ENCODE measurements at places on chromosomes 16 and 17.
A peak's percentile ranks its signal among the peaks of the same experiment; 100 is the strongest.

DNA sequence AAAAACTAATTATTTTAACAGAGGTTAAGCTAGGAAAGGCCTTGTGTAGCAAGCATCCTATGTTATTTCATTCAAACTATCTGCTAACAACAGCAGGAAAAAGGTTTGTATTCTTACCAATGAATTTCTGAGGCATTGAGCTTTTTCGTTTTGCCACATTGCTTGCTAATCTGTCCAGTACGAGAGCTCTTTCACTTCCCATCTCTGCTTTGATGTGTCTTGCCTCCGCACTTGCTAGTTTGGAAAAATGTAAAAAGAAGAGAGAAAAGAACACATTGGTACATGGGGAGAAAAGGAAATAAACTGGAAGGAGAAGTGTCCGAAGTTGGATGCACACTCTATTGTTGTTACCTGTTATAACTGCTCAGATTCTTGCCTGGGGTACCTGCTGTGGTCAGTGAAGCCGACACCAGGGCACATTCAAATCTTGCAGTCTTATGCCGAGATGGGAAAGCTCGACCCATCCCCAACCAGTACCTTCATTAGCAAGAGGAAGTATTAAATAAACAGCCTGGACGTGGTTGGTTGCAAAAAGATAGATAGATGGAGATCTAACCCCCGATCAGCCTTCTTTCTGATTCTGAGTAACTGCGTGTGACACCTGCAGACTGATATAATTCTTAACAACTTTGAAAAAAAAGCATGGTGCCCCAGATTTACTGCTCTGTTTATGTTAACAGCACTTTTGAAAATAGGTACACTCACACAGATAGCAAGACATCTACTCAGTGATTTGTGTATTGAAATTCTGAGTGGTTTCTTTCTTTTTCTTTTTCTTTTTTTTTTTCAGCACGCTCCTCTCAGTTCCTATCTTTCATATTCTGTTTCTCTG lies 40.0 kb downstream of the GRB7 start:
- DNase-seq: no peak

DNA sequence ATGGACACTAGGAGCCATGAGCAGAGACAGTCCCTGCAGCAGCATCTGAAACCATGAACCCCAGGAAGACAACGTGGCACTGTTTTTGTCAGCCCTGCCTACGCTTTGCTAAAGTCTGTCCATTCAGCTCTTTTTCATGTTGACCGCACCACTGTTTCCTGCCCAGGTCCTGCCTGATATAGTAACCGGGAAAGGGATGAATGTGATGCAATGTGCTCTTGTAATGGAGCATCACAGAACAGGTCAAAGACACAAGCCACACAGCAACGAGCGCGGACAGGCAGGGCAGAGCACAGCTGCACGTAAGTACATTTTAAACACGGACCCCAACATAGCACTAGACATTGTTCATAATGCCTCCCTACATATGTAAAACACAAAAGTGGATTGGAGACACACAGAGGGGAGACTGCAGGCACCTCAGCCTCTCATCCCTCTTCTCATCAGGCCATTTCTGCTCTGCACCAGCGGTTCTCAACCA lies 16.9 kb upstream of the TNFRSF13B start:
- DNase-seq: no peak

GRCh38 chr17:78798695-78799559 lies 16.9 kb upstream of the CYTH1 start:
- peak; percentile 68 for DNase-seq

- DNase-seq: no peak
These were observed 154.3 kb downstream of the SDK2 start for GRCh38 chr17:73489991-73490390.

DNA sequence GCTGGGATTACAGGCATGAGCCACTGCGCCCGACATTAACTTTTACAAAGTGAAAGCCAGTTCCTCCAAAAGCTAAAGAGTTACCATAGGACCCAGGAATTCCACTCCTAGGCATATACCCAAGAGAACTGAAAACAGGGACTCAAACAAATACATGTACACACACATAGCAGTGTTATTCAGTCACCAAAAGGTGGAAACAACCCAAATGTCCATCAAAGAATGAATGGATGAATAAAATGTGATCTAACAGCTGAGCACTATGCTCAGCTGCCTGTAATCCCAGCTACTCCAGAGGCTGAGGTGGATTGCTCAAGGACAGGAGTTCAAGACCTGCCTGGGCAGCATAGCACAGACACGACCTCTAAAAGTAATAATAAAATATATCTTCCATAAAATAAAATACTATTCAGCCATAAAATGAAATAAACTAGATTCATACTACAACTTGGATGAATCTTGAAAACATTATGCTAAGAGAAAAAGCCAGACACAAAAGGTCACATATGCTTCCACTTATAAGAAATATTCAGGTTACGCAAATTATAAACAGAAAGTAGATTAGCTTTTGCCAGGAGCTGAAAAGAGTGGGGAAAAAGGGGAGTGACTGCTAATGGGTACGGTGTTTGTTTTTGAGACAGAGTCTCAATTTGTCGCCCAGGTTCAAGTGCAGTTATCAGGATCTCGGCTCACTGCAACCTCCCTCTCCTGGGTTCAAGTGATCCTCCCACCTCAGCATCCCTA lies 9.3 kb upstream of the USP7 start:
- DNase-seq: no peak

- no peak for DNase-seq
These were observed 60.2 kb upstream of the CLEC18A start for GRCh38 chr16:69890892-69891282.

- no peak for DNase-seq
These were observed 187.4 kb upstream of the WSB1 start for GRCh38 chr17:27106347-27106981.

DNA sequence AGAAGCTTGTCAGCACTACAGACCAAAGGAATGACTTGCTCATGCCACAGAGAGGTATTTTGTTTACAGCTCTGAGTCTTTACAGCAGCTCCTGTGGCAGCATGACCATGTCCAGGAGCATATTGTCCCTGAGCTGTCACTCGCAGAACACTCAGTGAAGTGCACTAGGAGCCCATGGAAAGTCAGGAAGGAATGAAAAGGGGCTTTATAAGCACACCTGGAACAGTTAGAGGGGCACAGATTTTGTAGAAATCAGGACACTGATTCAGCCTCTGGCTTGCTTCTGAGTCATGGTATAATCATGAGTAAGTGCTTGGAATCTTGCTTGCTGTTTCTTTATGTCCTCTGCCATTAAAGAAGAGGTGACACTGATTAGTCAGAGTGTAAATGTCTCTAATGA lies 41.0 kb downstream of the TADA2A start:
- no peak for DNase-seq

- no peak for DNase-seq
These were observed 219.5 kb downstream of the NTN1 start for GRCh38 chr17:9240659-9241370.

- no peak for DNase-seq
These were observed 349.2 kb upstream of the HSBP1 start for GRCh38 chr16:83458612-83459011.

DNA sequence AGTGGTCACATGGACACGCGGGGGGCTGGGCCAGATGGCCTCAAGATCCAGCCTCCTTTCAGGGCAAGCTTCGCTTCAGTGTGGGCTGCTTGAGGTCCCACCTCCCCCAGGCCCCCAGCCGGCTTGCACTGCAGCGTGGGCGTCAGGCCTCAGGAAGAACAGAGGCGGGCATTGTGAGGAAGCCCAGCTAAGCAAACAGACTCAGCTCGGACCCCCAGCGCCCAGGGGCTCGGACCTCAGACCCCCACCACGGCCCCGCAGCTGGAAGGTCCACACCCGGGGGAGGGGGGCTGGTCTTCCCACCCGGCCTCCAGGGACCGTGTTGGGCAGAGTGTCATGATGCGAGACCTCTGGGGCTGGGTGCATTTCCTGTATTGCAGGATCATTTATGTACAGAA lies 24.7 kb upstream of the ZNF469 start:
- DNase-seq: no peak

DNA sequence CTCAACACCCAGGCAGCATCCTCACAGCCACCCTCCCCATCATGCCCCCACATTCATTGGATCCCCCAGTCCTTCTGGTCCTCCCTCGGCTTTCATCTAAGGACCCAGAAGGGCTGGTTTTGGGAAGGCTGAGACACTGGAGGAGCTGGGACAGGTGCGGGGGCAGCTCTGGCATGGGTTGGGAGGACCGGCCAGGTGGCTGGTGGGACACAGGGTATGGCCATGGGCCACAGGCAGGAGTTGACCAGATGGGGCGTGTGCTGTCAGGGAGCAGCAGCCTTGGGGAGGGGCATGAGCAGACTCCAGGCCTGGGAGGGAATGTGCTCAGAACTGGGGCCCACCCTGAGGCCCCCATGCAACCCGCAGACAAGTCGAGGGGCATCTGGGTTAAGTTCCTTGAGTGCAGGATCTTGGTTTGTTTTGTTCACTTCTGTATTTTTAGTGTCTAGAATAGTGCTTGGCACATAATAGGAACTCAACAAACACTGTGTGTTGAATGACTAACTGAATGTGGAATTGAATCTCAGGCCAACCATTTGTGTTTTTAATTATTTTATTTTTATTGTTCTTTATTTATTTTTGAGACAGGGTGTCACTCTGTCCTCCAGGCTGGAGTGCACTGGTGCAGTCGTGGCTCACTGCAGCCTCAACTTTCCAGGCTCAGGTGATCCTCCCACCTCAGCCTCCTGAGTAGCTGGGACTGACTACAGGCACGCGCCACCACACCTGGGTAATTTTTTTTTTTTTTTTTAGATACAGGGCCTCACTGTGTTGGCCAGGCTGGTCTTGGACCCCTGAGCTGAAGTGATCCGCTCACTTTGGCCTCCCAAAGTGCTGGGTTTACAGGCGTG lies 5.6 kb downstream of the P2RX1 start:
- DNase-seq: no peak

- no peak for DNase-seq
These were observed 278 bp downstream of the RAB11FIP3 start for GRCh38 chr16:425740-426114.

- DNase-seq: no peak
These were observed 22.8 kb downstream of the IRX5 start for GRCh38 chr16:54953461-54953860.

DNA sequence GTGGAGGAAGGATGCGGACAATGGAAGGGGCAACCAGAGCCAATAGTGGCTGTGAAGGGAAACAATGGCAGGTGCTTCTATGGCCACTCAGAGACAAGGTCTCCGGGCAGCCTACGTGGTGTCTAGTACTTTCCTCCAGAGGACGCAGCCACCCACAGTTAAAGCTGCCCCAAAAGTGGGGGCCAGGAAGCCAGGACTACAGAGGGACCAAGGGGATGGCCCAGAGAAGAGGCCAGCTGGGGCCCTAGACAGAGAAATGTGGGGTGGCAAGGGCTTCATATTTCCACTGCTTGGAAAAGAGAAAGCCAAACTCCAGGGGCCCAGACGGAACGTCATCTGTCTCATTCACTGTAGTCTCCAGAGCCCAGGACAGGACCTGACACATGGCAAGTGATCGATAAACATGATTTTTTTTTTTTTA lies 837 bp upstream of the PER1 start:
- DNase-seq: no peak

DNA sequence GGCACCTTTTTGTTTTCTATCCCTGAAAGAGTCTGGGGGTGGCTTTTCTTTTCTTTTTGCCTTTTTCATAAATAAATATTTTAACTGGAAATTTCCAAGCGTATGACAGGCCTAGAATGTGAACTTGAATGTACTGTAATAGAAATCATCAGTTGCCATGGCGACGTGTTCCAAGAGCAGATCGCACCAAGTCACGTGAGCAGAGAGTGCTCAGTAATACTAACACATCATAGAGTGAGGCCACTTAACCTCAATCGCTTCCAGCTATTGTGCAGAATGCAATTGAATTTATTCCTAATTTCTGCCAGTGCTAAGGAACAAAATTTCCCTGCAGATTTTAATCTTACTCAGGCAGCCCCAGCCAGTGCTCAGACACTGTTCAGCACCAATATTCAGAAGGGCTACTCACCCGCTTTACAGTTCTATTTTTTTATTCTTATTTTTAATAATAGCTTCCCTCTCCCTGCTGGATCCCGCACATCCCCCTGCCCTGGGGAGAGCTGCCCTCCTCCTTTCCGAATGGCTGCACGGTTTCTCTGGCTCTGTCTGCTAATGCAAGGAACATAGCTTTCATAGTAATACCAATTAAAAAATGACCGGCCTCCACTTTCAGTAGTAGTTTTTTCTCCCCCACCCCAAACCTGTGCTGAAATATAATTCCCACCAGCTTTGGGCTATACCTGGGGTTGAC lies 26.2 kb upstream of the PMFBP1 start:
- no peak for DNase-seq
